Stromal cell of bone marrow (primary cell): ENCODE measurements at places on chromosomes 2 and 18.

DNA sequence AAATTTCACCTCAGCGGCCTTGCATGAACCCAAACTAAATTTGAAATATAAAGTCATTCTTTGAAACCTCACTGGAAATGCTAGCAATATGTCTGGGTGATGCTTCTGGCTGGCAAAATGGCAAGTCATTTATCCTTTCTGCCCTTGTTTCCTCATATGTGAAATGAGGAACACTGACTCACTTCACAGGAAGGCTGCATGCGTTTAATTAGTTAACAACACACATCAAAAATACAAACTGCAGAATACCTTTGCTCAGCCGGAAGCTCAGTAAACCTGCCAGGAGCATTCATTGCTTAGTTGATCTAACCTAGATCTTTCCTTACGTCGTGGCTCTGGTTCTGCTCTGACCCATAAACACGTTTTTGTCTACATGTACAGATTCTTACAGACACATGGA is 214.2 kb upstream of the ACVR2A start:
- DNase-seq, result no peak

DNA sequence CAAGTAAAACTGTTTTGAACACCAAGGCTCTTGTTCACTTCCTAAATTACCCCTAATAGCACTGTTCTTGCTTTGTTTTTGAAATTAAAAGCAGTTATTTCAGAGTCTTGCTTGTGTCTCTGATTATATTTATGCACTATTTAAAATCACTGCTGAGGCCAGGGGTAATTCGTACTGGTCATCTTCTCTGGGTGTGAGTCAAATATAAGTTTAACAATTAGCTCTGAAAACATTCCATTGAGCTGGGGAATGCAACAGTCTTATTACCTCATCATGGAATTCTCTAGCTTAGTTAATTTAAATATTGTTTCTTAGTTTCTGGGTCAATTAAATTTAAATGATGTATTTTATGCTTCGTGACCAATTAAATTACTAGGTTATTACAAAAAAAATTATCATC is 135.0 kb downstream of the MEIS1 start:
- DNase-seq, result no peak

DNA sequence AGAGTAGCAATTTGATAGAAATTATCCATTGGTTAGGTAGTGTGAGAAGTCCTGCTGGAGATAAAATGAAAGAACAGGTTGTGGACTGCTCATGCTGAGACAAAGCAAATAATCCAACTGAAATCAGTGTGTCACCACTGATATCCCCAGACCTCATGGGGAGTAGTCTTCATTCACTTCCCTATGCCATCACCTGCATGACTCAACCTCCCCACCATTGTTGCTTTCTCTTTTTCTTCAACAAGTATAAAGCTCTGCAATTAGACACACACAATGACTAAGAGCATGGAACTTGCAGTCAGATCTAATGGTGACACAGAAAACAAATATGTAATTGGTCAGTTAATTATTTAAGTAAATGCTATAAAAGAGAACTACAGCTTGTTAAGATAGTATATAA is 475.3 kb downstream of the RIT2 start:
- no peak for DNase-seq

- no peak for DNase-seq
Observed at GRCh38 chr2:187916799-187917198, 362.6 kb upstream of the TFPI start.

- DNase-seq, result no peak
Observed at GRCh38 chr18:79733135-79733701, 53.6 kb downstream of the CTDP1 start.

DNA sequence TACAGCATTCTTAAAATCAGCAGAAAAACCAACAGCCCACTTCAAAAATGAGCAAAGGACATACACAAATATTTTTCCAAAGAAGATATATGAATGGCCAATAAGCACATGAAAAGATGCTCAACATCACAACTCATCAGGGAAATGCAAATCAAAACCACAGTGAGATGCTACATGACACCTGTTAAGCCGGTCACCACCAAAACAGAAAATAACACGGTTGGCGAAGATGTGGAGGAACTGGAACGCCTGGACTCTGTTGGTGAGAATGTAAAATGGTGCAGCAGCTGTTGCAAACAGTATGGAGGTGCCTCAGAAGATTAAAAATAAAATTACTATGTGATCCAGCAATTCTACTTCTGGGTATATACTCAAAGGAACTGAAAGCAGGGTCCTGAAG is 184.8 kb downstream of the INHBB start:
- no peak for DNase-seq

GRCh38 chr2:171434013-171434989 is at the start of gene DCAF17:
Gene DCAF17 (plus strand): TSS chr2:171434226. CDS start chr2:171434578, 352 bp downstream.
- peak; percentile 95 for DNase-seq
